ENCODE measurements at places on chromosomes 6 and 20.

DNA sequence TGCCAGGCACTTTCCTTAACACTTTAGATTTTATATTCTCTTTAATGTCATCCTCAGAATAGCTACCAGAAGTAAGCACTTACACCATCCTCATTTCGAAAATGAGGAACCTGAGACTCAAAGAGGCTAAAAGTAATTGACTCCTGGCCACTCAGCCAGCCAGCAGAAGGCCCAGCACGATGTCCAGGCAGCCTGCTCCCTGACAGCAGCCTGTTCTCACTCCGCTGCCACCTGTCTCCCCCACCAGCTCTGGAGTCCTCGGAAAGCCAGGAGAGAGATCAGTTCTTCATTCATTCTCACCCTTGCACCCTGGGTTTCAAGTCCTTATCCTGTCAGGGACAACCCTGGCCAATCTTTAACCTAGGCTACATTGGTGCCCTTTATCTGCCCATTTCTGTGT, 174.0 kb downstream of the SASH1 start:
- DNase-seq = no peak
- H3K4me3 ChIP-seq = no peak overlapping the region
- H3K27ac ChIP-seq = peak overlapping the region; percentile 32
- peaks cover 25% of the 10 kb centered on the region for H3K36me3 ChIP-seq
- peaks cover 44% of the 10 kb centered on the region for H3K4me1 ChIP-seq

DNA sequence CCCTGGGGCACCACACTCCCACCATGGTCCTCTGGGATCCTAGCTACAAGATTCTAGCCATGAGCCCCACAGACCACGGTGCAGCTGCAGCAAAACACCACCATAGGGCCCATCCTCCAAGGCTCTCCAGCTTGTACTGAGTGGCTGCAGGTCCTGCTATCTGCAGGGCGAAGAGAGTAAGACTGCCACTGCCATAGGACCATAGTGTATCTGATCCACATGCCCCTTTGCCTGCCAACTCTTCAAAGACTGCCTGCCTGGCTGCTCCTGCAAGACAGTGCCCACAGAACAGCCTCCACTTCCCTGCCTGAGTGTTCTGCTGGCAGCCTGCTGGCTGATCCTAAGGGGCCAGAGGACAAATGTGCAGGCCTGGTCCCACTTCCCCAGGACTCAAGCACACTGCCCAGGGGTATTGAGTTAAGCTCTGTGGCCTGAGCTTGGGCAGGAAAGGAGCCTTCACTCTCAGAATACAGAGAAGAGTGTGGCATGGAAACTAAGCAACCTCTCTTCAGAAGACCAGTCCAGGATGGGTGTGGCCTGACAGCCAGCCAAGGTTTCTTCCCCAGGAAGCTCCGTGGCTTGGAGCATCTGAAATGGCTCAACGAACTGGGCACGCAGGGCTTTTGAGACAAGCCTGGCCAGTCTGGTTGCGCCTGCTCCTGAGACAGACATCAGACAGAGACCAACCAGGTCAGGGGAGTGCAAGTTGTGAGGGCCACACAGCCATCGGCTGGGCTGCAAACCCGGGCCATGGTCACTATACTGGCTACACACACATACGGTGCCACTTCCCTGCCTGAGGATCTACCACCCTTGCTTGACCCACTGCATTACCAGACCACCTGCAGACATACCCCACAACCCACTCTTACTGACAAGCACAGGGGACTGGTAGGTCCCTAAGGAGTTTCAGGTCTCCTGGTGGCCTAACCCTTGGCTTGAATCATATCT, 54.5 kb downstream of the RNGTT start:
- no peak overlapping the region for H3K27ac ChIP-seq
- no peaks in the 10 kb centered on the region for H3K27me3 ChIP-seq
- DNase-seq = no peak
- H3K4me3 ChIP-seq = no peak overlapping the region
- peaks cover 23% of the 10 kb centered on the region for H3K4me1 ChIP-seq
- H3K36me3 ChIP-seq = peaks cover 13% of the 10 kb centered on the region

DNA sequence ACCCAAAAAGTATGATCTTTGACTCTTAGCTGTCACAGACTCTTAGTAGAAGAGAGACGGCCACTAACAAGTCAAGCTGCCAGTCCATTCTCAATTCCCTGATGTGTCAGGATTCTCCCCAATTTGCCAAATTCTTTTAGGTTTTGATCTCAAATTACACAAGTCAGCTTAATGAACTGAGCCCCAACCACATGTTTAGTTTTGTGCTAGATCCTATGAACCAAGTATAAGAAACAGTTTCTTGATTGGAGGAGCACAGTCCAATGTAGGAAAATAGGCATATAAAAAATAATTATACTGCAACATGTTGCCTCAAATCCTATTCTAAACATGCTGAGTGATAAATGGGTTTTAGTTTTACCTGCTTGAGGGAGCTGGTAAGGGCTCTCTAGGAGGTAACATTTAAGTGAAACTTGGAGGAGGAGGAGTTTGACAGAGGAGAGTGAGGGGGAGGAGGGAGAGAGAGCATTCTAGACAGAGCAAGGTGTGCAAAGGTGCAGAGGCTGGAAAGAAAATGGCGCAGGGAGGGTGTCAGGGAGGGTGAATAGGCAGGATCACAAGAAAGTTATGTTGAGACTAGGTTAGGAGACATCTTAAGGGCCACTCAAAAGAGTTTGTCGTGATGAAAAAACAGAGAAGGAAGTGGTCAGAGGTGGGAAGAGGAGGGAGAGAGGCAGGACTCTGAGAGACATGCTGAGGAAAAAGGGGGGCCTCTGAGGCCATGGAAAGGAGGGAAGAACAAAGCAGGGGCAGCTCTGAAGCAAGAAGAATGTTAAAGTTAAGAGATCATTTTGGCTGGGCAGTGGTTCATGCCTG, 22.8 kb upstream of the FAM83C start:
- H3K27me3 ChIP-seq = no peaks in the 10 kb centered on the region
- H3K36me3 ChIP-seq = peaks cover 2% of the 10 kb centered on the region
- no peaks in the 10 kb centered on the region for H3K4me1 ChIP-seq
- DNase-seq = no peak

DNA sequence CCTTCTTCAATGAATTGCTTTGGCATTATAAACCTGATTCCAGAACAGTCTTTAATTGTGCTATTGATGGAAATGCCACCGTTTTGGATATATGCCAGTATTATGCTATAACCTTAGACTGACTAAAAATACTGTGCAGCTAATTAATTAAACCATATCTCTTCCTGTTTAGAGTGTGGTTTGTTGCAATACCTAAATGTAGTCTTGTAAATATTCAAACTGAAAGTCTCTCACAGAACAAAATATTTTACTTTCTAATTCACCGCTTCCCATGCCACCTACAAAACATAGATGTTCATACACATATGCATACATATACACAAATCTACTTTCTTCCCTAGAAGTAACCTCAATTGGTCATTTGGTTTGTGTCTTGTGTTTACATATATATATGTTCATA, 126.6 kb downstream of the SIM1 start:
- no peak overlapping the region for H3K4me3 ChIP-seq
- H3K36me3 ChIP-seq = peaks cover 5% of the 10 kb centered on the region
- DNase-seq = no peak
- no peak overlapping the region for H3K27ac ChIP-seq
- no peaks in the 10 kb centered on the region for H3K27me3 ChIP-seq

GRCh38 chr6:7138046-7138531, 30.3 kb downstream of the RREB1 start:
- H3K4me1 ChIP-seq = peaks cover 53% of the 10 kb centered on the region
- no peak overlapping the region for H3K4me3 ChIP-seq
- no peak overlapping the region for H3K27ac ChIP-seq

DNA sequence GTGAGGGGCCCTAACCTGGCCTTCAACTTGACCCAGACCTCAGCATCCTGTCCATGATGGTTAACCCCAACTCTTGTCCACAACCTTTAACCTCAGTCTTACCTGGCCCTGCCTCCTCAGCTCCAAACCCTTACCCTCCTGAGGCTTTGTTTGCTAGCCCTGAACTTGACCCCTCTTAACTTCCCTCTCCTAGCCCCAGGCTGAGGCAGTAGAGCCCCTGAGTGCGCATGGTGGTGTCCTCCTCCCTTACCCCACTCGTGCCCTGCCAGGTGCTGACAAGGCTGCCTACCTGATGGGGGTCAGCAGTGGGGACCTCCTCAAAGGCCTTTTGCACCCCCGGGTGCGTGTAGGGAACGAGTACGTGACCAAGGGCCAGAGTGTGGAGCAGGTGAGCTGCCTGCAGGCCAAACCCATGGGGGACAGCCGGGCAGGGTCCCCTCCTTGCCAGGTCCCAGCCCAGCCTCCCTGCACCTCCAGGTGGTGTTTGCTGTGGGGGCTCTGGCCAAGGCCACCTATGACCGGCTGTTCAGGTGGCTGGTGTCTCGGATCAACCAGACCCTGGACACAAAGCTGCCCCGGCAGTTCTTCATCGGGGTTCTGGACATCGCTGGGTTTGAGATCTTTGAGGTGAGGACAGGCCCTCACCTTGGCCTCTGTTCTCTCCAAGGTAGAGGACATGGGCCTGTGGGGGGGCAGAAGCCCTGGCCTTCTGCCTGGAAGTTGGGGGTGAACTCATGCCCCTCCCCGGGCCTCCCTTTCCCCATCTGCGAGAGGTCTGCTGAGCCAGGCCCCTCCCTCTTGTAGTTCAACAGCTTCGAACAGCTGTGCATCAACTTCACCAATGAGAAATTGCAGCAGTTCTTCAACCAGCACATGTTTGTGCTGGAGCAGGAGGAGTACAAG, 31.9 kb downstream of the MYH7B start:
- no peak overlapping the region for H3K4me3 ChIP-seq
- peaks cover 29% of the 10 kb centered on the region for H3K27me3 ChIP-seq
- H3K27ac ChIP-seq = no peak overlapping the region
- no peak for DNase-seq
- peaks cover 3% of the 10 kb centered on the region for H3K36me3 ChIP-seq
- H3K4me1 ChIP-seq = peaks cover 16% of the 10 kb centered on the region

DNA sequence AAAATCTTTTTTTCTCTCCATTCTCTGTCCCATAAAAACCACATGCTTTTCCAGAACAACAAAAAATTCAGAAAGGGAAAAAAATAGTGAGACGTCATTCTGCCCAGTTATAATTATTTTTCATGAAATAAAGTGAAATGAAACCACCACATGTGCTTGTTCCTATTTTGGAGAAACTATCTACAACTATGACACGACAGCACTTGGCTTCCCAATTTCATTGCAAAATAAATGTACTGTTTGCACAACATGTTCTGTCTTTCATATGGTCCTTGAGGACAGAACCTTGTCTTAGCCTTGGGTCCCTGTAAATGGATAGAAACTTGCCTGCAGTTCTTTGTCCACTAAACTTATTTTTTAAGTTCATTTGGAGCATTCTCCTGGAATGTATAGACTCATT, 5.6 kb upstream of the MAN1A1 start:
- peaks cover 3% of the 10 kb centered on the region for H3K4me1 ChIP-seq
- no peaks in the 10 kb centered on the region for H3K36me3 ChIP-seq
- no peak overlapping the region for H3K4me3 ChIP-seq
- H3K27me3 ChIP-seq = peaks cover 51% of the 10 kb centered on the region
- no peak for DNase-seq
- no peak overlapping the region for H3K27ac ChIP-seq

DNA sequence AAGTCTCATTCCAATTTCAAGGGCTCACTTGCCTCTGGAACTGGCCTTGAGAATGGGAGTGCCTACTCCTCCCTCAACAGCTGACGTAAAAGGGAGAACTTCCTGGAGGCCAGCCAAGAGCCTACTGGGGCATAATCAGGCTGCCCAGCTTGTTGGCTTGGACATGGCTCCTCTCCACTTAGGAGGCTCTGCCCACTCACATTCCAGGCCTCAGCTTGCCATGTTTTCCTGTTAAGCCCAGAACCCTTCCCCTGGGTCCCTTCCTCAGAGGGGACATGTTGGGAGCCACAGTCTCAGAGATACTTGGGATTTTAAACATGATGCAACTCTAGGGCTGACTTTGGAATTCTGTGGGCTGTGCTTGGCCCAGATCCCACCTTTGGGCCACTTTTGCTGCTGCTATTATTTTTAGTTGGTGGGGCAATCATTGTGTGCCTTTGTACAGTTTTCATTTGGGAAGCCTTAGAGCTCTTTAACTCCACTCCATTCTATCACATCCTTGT, 31.5 kb upstream of the ADTRP start:
- DNase-seq = no peak
- H3K36me3 ChIP-seq = no peaks in the 10 kb centered on the region
- H3K4me1 ChIP-seq = peaks cover 13% of the 10 kb centered on the region
- no peak overlapping the region for H3K27ac ChIP-seq

DNA sequence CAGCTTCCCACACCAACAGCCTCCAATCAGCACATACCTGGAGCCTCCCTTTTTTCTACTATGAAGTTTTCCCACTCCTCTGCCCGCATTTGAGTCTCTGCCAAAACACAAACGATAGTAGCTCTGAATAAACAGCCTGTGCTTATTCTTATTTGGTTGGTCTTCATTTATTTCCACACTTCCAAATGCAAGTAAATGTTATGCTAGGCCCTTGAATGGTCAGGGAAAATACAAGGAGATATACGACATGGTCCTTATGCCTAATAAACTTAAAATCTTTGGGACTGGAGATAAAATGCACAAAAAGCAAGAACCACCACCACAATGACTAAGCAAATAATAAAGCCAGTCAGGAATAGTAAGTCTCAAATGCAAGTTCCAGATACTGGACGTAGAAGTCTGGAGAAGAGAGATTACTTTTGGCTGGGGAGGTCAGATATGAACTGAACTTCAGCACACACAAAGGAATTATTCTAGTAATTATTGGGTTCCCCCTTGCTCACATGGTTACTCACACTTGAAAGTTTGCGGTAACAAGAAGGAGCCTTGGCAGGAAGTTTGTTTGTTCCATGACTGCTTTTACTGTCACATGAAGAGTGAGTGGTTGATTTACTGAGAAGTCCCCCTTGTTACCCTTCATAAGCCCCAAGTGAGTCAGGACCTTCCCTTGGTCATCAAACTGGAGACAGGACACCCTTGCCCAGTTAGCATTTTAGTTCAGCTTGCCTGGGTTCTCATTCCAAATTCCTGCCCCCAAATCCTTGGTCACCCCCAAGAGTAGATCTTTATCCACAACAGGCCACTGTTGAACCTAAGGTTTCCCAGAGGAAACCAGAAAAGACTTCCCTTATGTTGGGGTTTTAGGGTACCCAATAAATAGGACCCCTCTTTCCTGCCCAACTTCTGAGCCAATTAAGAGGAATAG, 511.2 kb upstream of the JARID2 start:
- no peak overlapping the region for H3K27ac ChIP-seq
- no peak overlapping the region for H3K4me3 ChIP-seq
- peaks cover 2% of the 10 kb centered on the region for H3K36me3 ChIP-seq
- peaks cover 43% of the 10 kb centered on the region for H3K27me3 ChIP-seq
- H3K4me1 ChIP-seq = peaks cover 32% of the 10 kb centered on the region

DNA sequence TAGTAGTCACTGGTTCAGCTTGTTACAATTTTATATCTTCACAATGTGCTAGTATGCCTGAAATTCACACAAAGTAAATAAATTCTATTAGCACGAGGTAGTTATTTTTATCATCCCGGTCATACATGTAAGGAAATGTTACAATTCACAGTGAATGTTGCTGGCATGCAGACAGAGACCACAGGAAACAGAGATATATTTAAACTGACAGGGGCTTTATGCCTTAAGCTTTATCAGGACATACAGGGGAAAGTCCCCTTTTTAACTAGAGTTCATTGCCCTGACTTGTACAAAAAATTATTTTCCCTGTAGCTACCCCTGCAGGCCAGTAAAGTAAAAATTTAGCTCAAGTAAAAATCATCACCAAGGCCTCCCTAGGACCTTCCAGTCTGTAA, 712.0 kb upstream of the NRSN1 start:
- no peaks in the 10 kb centered on the region for H3K27me3 ChIP-seq
- no peak overlapping the region for H3K27ac ChIP-seq
- H3K36me3 ChIP-seq = peaks cover 3% of the 10 kb centered on the region
- no peak overlapping the region for H3K4me3 ChIP-seq

- H3K4me3 ChIP-seq = no peak overlapping the region
- no peak overlapping the region for H3K27ac ChIP-seq
- peaks cover 6% of the 10 kb centered on the region for H3K4me1 ChIP-seq
- no peaks in the 10 kb centered on the region for H3K27me3 ChIP-seq
These were observed 4.2 kb upstream of the NCR3 start for GRCh38 chr6:31597006-31597405.

Measured in neural crest cell (in vitro differentiated cells).